Amniotic stem cell (primary cell): ENCODE measurements at places on chromosomes 13 and 19.
A peak's percentile ranks its signal among the peaks of the same experiment; 100 is the strongest.

GRCh38 chr13:36297366-36298338, at the start of gene CCDC169:
Gene CCDC169, minus strand, starts transcription at chr13:36297814. Its CDS starts 95 bp downstream, at chr13:36297719.
- peak; percentile 41 for DNase-seq

- peak; percentile 100 for DNase-seq
Measured at GRCh38 chr19:5903624-5904351, at the start of gene NDUFA11. Gene NDUFA11, minus strand, starts transcription at chr19:5903790. Its CDS starts 82 bp downstream, at chr19:5903708.

- peak; percentile 97 for DNase-seq
Measured at GRCh38 chr19:7629347-7630054, at the start of the genes PET100 and XAB2. Gene PET100, plus strand, starts transcription at chr19:7629793. Its CDS starts 41 bp downstream, at chr19:7629834. Gene XAB2, minus strand, starts transcription at chr19:7629545. Its CDS starts 18 bp downstream, at chr19:7629527.

- DNase-seq, result no peak
Measured at GRCh38 chr13:60016229-60016628, 147.5 kb downstream of the DIAPH3 start.

DNA sequence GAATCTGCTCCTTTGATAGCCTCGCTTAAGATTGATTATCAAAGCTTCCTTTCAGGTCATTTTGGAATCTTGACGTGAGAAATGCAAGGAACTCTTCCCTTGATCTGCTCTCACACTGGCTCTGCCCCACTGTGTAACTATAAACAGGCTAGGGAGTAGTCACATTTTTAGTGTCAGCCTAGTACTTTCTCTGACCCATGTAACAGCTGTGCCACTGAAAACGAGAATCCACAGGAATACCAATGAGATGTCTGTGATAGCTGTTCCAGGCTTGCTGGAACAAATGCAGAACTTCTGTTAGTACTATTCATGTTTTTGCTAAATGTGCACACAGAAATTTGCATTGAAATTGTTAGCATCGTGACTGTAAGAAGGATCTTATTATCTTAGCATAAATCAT, 221.3 kb downstream of the MYO16 start:
- DNase-seq, result no peak

DNA sequence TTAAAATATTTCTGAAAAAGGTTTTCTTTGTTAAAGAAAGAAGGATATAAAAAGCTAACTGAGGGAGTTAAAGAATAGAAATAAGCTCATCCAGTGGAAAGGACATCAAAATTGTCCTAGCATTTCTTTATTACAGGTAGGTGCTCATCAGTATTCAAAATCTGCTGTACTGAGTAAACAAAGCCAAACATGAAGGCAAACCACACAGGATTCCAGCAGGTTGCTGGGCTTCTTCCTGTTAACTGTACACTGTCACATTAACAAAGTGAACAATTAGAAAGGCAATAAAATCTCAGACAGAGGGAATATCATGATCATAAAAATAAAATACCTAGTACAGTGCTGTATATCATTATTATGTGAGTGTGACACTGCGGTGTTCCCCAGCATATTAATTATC, 1541.0 kb downstream of the SLITRK5 start:
- no peak for DNase-seq
